ENCODE measurements at places on chromosomes 5 and 9. TPM values are rescaled to one million over a fixed set of nuclear protein-coding genes. Genes with fewer than 3 reads are reported as not detected.
A peak's percentile ranks its signal among the peaks of the same experiment; 100 is the strongest.

- DNase-seq, result no peak
Measured at GRCh38 chr5:171596391-171596878, 177.0 kb downstream of the FGF18 start.

DNA sequence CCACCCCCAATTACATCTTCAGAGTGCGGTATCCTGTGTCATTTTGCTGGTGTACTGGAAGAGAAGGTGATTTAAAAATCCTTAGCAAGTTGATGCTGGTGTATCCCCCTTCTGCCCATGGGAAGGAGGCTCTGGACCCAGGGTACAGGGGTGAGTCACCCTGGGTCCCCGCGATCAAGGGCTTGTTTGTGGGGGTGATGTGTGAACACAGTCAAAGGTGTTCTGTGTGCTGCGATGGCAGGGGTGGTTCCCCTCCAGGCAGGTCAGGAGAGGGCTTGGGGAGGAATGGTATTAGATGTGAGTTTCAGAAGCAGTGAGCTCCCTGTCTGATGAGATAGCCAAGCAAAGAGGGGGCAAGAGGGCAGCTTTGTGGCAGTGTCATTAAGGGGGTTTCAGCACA, 28.9 kb downstream of the OLFM1 start:
- DNase-seq, result no peak

- DNase-seq, result no peak
Measured at GRCh38 chr5:73820326-73820725, 194.3 kb downstream of the ARHGEF28 start.

- peak; percentile 75 for DNase-seq
Measured at GRCh38 chr9:100098046-100098886, 534 bp downstream of the ERP44 start.

DNA sequence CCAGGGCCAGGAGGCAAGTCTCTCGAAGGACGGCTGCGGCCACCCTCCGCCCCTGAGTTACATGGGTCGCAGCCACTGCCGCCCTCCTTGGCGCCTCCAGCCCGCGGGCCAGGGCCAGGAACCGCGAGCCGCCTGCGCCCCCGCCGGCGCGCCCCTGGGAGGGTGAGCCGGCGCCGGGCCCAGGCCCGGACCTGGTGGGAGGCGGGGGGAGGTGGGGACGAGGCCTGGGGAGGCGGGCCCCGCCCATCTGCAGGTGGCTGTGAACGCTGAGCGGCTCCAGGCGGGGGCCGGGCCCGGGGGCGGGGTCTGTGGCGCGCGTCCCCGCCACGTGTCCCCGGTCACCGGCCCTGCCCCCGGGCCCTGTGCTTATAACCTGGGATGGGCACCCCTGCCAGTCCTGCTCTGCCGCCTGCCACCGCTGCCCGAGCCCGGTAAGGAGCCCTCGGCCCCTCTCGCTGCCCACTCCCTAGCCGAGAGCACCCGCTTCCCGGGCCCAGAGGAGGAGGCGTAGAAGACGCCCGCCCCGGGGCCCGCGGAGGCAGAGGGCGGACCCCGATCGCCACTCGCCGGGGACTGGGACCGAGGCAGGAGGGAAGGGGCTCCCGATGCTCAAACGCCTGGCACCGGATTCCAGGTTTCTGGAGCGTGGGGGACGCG, at the start of gene ASS1:
Gene ASS1, plus strand, starts transcription at position 397 of the 657 bp plus-strand sequence. CDS start 7,268 bp downstream, outside the sequence.
- DNase-seq, result no peak

GRCh38 chr9:107767711-107768110, 278.1 kb upstream of the KLF4 start:
- DNase-seq, result no peak

GRCh38 chr5:34526682-34527305, 129.3 kb upstream of the RAI14 start:
- DNase-seq, result no peak

- no peak for DNase-seq
Measured at GRCh38 chr9:90169490-90169889, 473.1 kb downstream of the DIRAS2 start.

DNA sequence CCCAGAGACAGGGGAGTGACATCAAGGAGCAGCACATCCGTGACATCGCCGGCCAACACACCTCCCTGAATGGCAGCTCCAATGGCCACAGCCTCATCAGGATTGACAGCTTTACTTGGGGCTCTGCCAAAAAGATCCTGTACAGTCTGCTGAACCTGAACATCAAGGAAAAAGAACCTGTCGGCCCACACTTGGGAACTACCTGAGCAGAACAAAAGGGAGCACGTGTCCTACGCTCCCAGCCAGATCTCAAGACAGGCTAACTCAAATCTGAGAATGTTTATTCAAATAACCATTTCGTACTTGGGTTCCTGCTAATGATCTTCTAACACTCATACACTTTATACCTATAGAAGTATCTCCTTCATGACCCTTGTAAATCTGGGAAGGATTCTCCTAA, 15.3 kb downstream of the HSPA9 start:
- DNase-seq, result no peak

DNA sequence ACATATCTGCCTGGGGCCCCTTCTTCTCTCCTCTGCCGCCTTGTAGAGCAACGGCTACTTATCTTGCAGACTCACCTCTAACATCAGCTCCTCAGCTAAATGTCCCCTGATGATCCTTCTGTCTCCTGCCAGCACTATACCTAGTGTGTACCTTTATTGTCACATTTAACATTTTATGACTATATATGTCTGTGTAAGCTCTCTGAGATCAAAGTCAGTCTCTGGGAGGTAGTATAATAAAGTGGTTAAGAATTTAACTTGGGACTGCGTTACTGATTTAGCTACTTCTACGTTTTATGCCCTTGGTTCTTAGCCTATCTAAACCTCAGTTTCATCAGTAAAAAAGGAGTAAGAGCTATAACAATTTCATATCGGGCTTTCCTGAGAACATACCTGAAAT, 2.2 kb downstream of the TMED7 start:
- no peak for DNase-seq

The DEPDC1B gene
- total RNA-seq, result 21.5 TPM

The AUH gene
- total RNA-seq, result 29.7 TPM

The IL33 gene
- not detected for total RNA-seq

The ROPN1L gene
- 0.83 TPM for total RNA-seq

The GPR151 gene
- not detected for total RNA-seq
